ENCODE measurements at places on chromosomes 1 and 21. TPM values are rescaled to one million over a fixed set of nuclear protein-coding genes. Genes with fewer than 3 reads are reported as not detected.

Gene TNNI3K
- total RNA-seq: 0.48 TPM

Gene SHISA4
- total RNA-seq: 7.8 TPM

- peaks cover 4% of the 10 kb centered on the region for H3K4me1 ChIP-seq
- H3K4me3 ChIP-seq: no peak overlapping the region
- no peaks in the 10 kb centered on the region for H3K36me3 ChIP-seq
- DNase-seq: no peak
- no peaks in the 10 kb centered on the region for H3K27me3 ChIP-seq
Observed at GRCh38 chr1:231729544-231729943, 103.0 kb downstream of the DISC1 start.

Gene SLC44A3
- total RNA-seq: 5.0 TPM

DNA sequence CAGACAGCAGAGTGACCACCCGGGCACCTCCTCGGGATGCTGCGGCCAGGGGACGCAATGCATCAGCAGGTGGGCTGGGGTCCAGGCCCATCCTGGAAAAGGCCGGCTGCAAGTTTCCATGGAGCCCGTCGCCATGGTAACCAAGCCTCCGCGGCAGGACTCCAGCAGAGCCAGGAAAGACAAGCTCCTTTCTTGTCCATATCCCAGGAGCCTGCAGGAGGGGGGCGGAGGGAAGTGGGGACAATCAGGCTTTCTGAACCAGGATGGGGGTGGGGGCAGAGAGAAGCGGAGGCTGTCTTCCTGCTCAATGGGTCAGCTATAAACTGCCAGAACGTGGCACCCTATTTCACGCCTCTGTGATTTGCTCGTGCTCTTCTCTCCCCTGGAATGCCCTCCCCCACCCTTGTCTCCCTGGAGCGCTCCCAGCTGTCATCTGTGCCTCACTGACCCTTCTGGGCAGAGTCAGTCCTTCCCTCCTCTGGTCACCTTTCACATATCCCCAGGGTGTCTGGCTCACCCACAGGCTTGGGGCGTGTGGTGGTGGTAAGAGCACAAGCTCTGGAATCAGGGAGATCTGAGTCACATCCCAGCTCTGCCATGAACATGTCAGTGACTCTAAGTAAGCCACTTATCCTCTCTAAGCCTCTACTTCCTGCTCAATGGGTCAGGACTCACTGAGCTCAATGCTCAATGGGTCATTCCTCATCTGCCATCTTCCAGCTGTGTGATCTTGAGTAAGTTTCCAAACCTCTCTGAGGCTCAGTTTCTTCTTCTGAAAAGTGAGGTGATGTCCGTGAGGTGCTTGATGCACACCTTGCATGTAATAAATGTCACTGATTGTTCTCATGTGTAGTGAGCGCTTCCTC, 58.9 kb upstream of the LAPTM5 start:
- no peak overlapping the region for H3K27ac ChIP-seq
- peak; percentile 93 for DNase-seq
- H3K4me3 ChIP-seq: no peak overlapping the region
- no peaks in the 10 kb centered on the region for H3K27me3 ChIP-seq
- no peaks in the 10 kb centered on the region for H3K36me3 ChIP-seq
- H3K4me1 ChIP-seq: peaks cover 13% of the 10 kb centered on the region

GRCh38 chr1:11888206-11888876, 29.6 kb upstream of the NPPB start:
- no peak overlapping the region for H3K4me3 ChIP-seq
- no peak for DNase-seq
- no peaks in the 10 kb centered on the region for H3K36me3 ChIP-seq
- H3K27ac ChIP-seq: no peak overlapping the region
- no peaks in the 10 kb centered on the region for H3K4me1 ChIP-seq
- H3K27me3 ChIP-seq: no peaks in the 10 kb centered on the region

Gene PPFIA4
- 7.0 TPM for total RNA-seq

DNA sequence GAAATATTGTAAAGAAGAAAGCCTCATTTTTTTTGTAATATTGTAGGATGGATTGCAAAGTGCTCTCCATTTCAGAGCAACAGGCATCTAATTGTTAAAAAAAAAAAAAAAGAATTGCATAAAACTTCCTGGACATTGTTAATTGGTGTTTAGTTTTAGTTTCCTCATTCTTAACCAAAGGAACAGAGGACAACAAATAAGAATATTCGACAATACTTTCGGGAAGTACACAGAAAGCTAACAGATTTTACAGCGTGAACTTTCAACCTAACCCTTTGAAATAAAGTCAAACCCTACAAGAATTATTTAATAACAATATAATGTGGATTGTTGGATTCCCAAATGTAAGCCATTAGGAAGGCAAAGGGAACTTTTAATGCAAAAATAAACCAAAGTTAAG, 284.4 kb downstream of the KCNT2 start:
- H3K4me1 ChIP-seq: no peaks in the 10 kb centered on the region
- no peak for DNase-seq
- no peak overlapping the region for H3K4me3 ChIP-seq
- no peaks in the 10 kb centered on the region for H3K27me3 ChIP-seq
- H3K36me3 ChIP-seq: no peaks in the 10 kb centered on the region

DNA sequence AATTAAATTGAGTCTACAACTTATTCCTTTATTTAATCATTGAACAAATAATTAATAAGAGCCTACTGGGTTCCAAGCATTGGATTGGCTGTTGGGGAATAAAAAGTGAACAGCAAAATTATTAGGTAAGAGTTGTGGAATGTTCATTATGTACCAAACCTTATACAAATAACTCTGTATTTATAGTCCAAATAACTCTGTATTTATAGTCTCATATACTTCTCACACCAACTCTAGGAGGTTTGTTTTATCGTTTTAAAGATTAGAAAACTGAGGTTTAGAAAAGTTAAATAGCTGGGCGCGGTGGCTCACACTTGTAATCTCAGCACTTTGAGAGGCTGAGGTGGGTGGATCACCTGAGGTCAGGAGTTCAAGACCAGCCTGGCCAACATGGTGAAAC, 40.6 kb downstream of the RGS2 start:
- H3K36me3 ChIP-seq: no peaks in the 10 kb centered on the region
- H3K27ac ChIP-seq: no peak overlapping the region
- no peaks in the 10 kb centered on the region for H3K4me1 ChIP-seq
- no peaks in the 10 kb centered on the region for H3K27me3 ChIP-seq

- H3K36me3 ChIP-seq: no peaks in the 10 kb centered on the region
- peaks cover 7% of the 10 kb centered on the region for H3K4me1 ChIP-seq
- H3K27me3 ChIP-seq: peaks cover 5% of the 10 kb centered on the region
- no peak overlapping the region for H3K27ac ChIP-seq
- no peak for DNase-seq
Observed at GRCh38 chr1:232627645-232628334, 2.1 kb downstream of the SIPA1L2 start.

Gene FAM167B
- total RNA-seq: 3.2 TPM

- no peak overlapping the region for H3K4me3 ChIP-seq
- H3K4me1 ChIP-seq: no peaks in the 10 kb centered on the region
- H3K27ac ChIP-seq: no peak overlapping the region
Observed at GRCh38 chr1:202274611-202275010, 67.1 kb downstream of the UBE2T start.

DNA sequence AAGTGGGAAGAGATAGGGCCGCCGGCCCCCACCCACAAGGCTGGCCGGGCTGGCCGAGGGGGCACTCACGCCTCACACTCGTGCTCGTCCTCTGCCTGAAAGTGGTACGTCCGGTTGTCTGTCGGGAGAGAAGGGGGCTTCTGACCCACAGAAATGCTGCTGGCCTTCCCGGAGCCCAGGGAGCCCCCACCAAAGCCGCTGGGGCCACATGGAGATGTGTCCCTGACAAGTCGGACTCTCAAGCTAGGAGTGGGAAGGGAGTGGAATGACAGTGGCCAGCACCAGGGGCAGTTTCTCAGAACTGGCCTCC, 12.8 kb upstream of the TCEA3 start:
- H3K27ac ChIP-seq: no peak overlapping the region
- H3K4me3 ChIP-seq: no peak overlapping the region
- peak; percentile 49 for DNase-seq
- no peaks in the 10 kb centered on the region for H3K27me3 ChIP-seq
- H3K4me1 ChIP-seq: no peaks in the 10 kb centered on the region

DNA sequence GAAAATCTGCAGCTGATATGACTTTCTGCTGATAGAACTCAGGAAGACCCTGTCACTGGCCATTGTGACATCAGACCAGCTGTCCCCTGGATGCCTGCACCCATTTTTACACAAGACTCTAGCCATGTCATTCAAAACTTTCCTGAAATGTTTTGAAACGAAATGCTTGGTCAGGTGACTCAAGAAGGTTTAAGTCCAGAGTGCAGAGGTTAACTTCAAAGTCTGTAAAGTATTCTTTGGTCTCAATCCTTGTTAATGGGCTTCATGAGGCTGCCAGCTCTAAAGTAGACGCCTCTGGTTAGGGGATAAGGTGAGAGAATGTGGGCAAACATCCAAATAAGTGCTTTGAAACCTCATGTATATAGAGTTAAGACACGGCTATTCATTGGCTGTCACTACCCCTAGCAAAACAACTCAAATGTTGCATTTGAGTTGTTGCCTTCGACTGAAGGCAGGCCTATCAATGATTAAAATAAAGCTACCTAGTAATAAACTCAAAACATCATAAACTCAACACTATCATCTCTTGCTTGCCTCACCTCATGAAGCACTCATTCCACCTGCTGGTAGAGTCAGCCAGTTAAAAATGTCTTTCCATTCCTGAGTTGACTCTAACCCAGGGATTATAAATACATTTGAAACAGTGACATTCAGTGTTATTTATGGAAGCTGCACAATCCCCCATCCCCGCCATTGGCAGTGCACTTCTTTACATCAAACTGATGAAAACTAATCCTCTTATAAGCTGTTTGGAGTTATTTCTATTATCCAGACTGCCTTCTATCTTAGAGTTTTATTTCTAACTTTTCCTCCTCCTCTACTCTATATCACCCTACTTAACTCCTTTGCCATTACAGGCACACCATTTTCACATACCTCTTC, 26.0 kb downstream of the RABIF start:
- peaks cover under 1% of the 10 kb centered on the region for H3K36me3 ChIP-seq
- H3K27ac ChIP-seq: no peak overlapping the region
- DNase-seq: no peak
- no peaks in the 10 kb centered on the region for H3K27me3 ChIP-seq

GRCh38 chr21:43842742-43843141, 22.3 kb upstream of the AGPAT3 start:
- H3K27ac ChIP-seq: no peak overlapping the region
- DNase-seq: no peak
- no peak overlapping the region for H3K4me3 ChIP-seq

DNA sequence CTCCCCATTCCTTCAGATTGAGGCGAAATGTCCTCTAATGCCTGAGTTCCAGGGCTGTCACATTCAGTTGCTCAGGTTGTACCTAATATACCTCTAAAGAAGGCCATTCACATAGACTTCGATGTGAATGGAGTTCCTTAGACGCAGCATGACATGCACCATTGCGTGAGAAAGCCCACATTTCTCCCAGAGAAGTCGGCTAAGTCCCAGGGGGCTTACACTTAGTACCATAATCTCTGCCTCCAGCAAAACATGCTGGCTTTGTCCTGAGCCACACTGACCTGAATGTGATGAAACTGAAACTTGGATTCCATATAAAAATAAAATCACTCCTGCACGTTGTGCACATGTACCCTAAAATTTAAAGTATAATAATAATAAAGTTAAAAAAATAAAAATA, 23.2 kb upstream of the SLC2A1 start:
- no peak for DNase-seq
- H3K4me3 ChIP-seq: no peak overlapping the region
- H3K27me3 ChIP-seq: no peaks in the 10 kb centered on the region
- no peaks in the 10 kb centered on the region for H3K36me3 ChIP-seq
- H3K4me1 ChIP-seq: peaks cover 11% of the 10 kb centered on the region
- no peak overlapping the region for H3K27ac ChIP-seq

Gene LIN28A
- total RNA-seq: 1,467 TPM

Gene CTSK
- 2.8 TPM for total RNA-seq

DNA sequence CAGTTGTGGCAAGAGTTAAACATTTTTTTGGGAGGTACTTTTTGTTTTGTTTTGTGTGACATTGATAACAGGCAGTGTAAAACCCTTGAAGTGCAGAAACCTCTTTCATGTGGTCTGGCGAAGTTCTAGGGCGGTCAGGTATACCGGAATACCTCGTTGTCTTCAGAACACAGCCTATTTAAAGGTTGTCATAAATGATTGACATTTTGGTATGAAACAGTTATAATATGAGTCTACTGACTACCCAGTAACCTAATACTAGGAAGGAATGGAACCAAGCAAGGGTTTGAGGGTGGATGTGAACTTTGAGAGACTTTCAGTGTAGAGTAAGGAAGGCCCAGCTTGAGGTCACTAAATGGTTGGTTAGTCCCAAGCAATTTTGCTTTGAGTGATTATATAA, 40.5 kb downstream of the PATJ start:
- no peak overlapping the region for H3K4me3 ChIP-seq
- H3K27me3 ChIP-seq: no peaks in the 10 kb centered on the region
- no peak overlapping the region for H3K27ac ChIP-seq
- no peaks in the 10 kb centered on the region for H3K4me1 ChIP-seq

DNA sequence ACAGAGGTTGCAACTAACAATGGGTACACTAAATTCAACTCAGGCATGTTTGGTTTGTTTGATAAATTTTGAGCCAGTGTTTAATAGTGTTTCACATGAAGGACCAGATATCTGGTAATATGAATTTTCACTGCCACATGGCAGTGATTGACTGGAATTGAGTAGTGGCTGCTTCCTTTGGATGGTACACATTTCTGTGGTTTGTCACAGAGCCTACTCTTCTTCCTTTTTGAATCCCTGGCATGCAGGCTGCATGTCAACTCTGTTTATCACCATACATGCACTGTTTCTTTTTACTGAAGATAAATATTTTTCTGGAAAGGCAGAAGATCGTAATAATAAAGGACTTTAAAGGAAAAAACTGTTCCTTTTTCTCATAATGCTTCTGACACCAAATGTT, 35.5 kb downstream of the SDCCAG8 start:
- H3K27ac ChIP-seq: no peak overlapping the region
- H3K36me3 ChIP-seq: no peaks in the 10 kb centered on the region
- no peak for DNase-seq
- no peak overlapping the region for H3K4me3 ChIP-seq
- H3K27me3 ChIP-seq: no peaks in the 10 kb centered on the region

DNA sequence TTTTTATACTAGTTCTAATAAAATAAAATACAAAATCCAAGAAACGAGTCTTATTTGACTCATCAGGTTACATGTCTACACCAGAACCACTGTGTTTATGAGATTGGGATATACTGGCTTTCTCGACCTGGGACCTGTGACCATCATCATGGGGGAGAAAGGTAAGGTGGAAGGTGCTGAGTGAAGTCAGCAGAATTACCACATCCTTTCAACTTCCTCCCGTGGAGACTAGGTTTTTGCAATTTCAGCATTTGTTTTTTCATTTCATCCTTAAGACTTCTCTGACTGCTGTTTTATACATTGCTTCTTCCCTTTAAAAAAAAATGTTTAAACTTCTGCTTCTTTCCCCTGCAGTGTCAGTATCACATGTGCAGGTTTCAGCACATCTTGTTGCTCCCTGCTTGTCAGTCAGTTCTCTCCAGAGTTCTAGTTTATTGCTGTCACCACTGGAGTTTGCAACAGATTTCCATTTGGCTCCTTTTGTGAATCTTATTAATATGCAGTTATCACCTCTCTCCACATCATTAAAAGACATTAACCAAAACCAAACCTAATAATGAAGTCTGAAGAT, 60.4 kb upstream of the HAO2 start:
- no peaks in the 10 kb centered on the region for H3K27me3 ChIP-seq
- H3K36me3 ChIP-seq: no peaks in the 10 kb centered on the region
- H3K27ac ChIP-seq: no peak overlapping the region
- no peak for DNase-seq

GRCh38 chr1:114235960-114236359, 82.3 kb upstream of the SYT6 start:
- no peaks in the 10 kb centered on the region for H3K4me1 ChIP-seq
- DNase-seq: no peak
- no peak overlapping the region for H3K27ac ChIP-seq
- no peaks in the 10 kb centered on the region for H3K36me3 ChIP-seq
- no peak overlapping the region for H3K4me3 ChIP-seq

GRCh38 chr1:15994590-15995351, 9.3 kb upstream of the SRARP start:
- H3K4me3 ChIP-seq: no peak overlapping the region
- H3K36me3 ChIP-seq: no peaks in the 10 kb centered on the region

All from H1 (cell line).